ENCODE measurements at places on chromosomes 1 and 21.

GRCh38 chr1:78143152-78143551, 97.4 kb downstream of the GIPC2 start:
- no peak for DNase-seq

GRCh38 chr21:41839387-41840000, 39.6 kb downstream of the PRDM15 start:
- no peak for DNase-seq

DNA sequence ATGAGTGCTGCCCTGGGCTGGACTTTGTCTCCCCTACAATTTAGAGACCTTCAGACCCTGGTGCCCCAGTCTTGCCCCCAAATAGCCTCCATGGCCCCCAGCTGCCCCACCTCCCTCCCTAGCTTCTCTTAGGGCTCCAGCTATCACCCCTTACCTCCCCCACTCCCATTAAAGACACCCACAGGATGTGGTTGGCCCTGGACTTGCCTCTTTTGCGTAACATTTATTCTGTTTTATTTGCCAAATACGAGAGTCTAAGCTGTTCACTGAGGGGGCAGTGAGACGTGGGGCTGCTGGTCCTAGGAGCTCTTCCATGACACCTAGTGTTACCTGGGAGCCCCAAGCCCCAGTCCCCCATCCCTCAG, 4.5 kb downstream of the ZC3H12A start:
- DNase-seq = no peak

DNA sequence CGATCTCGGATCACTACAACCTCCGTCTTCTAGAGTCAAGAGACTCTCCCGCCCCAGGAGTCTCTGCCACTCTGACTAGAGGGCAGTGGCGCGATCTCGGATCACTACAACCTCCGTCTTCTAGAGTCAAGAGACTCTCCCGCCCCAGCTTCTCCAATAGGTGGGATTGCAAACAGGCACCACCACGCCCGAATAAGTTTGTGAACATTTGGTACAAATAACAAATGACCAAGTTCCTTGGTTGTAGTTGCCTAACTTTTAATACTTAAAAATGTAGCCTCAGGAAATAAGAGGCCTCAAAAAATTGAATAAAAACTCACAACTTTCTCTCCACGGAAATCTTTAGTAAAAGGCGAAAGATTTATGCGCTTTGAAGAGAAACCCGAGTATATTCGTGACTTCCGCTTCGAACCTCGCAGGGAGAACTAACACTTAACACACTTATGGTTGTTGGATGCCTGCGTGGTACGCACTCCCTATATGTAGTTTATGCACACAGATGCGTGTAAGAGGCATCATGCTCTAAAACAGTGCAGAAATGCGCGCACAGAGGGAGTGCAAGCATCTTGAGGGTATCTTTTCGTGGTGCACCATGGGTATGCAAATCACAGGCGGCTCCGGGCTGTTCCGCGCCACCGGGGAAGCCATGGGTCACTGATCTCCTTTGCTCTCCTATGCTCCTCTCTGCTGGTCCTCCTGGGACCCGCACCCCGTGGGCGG, 11.4 kb downstream of the BTBD19 start:
- DNase-seq = peak; percentile 82

GRCh38 chr1:150268340-150268704, 494 bp downstream of the APH1A start:
- peak; percentile 22 for DNase-seq

DNA sequence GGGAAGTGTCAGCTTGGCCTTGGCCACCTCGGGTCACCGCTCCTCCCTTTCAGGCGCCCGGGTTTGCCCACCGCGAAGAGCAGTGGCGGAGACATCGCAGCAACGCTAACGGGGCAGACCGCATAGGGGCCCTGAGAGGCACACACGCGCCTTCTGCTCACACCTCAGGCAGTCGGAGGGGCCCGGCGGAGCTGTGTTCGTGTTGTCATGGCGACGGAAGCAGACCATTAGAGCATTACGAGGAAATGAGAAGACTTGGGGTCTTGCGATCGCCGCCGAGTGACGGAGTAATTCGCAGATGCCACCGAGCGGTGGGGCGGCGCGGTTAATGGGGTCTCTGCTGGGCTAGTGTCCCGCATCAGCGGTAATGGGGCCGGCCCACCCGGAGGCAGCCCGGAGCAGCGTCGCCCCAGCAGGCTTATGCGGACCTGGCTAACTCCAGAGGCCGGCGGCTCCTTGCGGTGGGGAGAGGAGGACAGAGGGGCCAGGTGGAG, 144.1 kb downstream of the TNR start:
- DNase-seq = no peak

DNA sequence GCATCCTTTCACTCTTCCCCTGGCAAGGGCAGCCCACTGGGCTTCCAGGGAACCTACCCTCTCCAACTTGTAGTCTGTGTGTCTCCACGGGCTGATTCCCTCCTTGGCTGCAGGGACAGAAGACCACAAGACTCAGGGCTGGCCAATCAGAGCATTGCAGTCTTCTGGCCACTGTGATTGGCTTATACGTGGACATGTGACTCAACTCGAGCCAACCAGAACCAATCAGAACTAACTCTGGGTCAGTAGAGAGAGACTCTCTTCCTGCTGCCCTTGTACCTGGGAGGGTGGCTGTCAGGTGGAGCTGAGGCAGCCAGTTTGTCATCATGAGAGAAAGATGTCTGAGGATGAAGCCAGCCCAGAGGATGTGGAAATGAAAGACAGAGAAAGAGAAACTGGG, 64.0 kb downstream of the DHRS3 start:
- no peak for DNase-seq

DNA sequence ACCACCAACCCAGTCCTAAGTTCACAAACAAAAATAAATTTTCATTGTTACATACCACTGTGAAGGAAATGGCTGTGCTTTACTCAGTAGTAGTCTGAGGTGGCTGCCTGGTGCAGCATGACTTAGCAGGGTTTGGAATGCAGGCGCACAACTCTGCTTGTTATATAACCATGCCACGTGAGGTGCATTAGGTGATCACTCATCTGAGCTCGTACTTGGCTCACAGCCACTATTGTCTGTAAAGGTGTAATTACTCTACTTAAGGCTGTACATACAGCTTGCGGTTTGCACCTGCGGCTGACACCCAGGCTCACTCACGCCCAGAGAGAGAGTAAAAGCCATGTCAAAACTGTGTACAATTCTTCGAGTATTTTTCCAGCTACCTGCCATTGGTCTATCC, 599.4 kb downstream of the LTN1 start:
- DNase-seq = no peak

GRCh38 chr1:2507744-2508155, 18.6 kb downstream of the PANK4 start:
- DNase-seq = no peak

GRCh38 chr1:23646541-23646940, 45.1 kb upstream of the RPL11 start:
- DNase-seq = no peak

DNA sequence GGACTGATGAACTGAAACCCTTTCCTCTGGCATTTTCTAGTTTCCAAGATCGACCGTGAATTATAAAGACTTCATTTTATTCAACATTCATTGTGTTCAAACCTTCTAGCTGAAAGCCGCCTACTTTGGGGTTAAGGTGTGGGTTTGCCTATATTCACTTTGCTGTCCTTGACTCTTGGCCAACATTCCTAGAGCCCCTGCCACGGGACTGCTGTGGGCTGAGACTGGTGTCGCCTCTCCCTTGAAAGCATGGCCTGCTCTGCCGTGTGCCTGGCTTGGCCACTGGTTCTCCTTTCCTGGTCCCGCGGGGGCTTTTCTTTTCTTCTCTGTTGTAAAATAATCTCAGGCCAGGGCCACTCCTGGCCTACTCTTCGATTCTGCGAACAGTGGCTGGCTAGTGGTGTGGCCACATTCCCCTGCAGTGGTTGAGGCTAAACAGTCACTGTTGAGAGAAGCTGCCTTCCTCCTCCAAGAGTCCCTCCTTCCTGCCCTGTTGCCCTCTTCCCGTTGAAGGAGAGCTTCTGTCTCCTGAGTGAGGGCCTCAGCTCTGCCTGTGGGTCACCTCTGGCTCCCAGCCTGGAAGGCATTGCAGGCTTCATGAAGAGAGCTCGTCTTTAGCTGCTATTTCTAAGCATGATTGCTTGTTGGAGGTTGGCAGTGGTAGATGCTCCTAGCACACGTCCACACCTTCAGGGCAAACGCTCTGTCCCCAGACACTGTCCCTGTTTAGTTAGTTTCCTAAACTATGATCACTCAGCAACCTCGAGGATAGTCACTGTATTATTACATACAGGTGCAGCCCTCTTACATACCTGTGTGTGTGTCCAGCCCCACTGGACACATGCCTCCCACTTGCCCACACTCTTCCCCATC, 80.5 kb downstream of the GALNT2 start:
- no peak for DNase-seq

GRCh38 chr1:54408147-54409066, 2.2 kb upstream of the SSBP3 start:
- peak; percentile 91 for DNase-seq

DNA sequence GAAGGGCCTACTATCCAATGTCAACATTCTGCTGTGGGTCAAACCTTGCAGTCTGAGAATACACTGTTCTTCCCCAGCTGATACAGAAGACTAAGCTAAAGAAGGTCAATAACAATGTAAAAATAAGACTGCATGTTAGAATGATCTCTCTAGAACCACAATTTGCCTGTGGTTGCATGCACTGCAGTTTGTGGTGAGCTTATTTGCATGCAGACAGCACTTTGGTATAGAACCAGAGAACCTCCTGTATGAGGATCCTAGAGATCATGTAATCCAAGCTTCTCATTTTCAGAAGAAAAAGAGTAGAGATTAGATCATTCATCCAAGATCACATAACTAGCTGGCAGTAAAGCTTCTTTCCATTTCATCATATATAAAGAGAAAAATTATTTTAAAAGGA, 15.8 kb downstream of the SYNJ1 start:
- no peak for DNase-seq
